ENCODE measurements at places on chromosomes 2 and 18.
A peak's percentile ranks its signal among the peaks of the same experiment; 100 is the strongest.

GRCh38 chr2:42053482-42053790 is 5.6 kb downstream of the PKDCC start:
- DNase-seq = no peak

DNA sequence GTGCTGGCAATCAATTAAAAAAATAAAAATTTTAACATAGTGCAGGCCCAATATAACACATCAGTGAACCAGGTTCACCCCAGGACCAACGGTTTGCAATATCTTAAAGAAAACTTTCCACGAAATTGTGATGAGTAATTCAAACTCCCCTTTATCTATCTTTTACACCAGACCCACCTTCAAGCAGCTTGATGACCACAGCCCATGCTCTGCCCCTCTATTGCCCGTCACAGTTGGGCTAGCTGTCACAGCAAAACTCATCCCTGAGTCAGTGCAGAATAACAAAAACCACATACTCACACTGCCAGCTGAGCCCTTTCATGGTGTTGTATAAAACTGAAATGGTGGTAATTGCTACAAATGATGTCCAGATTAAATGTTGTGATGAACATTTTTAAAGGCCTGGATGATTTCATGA is 112.5 kb upstream of the CREB1 start:
- DNase-seq = no peak

DNA sequence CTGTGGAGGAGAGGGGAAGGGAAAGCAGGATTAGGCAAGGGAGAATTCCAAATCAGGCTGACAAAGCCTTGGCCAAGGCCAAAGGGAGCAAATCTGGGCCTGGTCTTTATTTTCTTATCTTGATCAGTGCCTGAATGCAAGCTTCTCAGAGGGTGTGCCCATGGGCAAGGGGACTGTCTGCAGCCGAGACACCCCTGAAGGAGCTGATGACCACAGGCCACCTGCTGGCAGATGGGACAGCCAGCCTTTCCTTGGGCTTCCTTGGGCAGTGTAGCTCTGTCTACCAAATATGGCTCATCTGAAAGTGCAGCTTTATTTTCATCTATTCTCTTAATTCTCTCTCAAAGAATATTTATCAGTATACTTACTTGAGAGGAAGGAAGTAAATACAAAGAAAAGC is 117.0 kb downstream of the PKP4 start:
- DNase-seq = no peak

DNA sequence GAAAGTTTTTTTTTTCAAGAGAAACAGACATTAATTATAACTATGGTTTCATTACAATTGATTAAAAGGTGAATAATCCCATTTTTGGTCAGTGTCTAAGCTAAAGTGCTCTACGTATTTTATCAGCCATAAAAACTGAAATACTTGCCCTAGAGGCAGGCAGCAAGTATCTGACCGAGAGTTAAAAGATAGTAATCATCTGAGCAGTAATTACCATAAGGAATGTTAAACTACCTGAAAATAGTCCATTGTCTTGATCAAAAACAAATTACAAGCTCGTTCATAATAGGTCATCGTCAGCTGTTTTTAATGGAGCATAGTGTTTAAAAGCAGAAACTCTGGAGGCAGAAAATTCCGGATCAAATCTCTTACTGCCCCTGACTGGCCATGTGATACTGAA is 105.7 kb upstream of the ZEB2 start:
- no peak for DNase-seq

DNA sequence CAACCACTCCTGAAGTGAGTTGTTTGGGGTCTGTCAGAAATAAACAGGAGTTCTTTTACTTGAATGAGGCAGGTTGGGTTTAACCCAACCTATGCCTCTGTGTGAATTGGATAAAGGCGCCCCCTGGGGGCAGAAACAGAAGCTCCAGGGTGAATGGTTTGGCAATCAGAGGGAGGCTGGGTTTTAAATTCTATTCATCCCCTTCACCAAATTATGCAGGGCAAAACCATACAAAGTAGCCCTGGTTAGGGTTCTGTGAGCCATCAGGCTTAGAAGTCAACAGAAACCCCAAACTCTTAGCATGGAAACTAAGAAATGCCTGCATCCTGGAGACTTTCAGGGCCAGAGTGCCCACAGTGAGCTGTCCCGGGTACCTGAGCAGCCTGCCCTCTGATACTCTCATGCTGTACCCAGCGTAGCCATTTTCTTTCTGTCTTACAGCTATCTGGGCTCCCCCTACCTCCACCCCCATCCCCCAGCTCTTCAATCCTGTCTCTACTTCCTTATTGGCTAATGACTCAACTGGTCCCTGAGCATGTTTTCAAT is 241.5 kb downstream of the ICOS start:
- DNase-seq = no peak

DNA sequence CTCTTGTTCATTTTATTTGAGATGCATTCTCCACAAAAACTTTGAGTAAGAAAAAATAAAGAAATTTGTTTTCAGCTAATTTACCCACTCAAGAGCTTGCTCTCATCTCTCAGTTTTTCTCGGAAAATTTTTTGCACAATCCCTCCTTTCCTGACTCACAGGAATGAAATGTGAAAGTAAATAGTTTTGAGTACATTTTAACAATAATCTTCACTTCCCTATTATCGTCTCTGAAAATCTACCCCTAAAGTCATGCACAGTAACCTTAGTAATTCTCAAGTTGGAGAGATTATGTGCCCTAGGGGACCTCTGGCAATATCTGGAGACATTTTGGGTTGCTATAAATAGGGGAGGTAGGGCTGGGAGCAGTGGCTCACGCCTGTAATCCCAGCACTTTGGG is 2.6 kb downstream of the CYB5A start:
- no peak for DNase-seq

- no peak for DNase-seq
Observed at GRCh38 chr18:62354151-62354550, 29.0 kb downstream of the TNFRSF11A start.

GRCh38 chr2:26001743-26002351 is 19.6 kb upstream of the KIF3C start:
- peak; percentile 82 for DNase-seq

GRCh38 chr18:21489119-21489750 is 111.3 kb downstream of the ESCO1 start:
- no peak for DNase-seq

DNA sequence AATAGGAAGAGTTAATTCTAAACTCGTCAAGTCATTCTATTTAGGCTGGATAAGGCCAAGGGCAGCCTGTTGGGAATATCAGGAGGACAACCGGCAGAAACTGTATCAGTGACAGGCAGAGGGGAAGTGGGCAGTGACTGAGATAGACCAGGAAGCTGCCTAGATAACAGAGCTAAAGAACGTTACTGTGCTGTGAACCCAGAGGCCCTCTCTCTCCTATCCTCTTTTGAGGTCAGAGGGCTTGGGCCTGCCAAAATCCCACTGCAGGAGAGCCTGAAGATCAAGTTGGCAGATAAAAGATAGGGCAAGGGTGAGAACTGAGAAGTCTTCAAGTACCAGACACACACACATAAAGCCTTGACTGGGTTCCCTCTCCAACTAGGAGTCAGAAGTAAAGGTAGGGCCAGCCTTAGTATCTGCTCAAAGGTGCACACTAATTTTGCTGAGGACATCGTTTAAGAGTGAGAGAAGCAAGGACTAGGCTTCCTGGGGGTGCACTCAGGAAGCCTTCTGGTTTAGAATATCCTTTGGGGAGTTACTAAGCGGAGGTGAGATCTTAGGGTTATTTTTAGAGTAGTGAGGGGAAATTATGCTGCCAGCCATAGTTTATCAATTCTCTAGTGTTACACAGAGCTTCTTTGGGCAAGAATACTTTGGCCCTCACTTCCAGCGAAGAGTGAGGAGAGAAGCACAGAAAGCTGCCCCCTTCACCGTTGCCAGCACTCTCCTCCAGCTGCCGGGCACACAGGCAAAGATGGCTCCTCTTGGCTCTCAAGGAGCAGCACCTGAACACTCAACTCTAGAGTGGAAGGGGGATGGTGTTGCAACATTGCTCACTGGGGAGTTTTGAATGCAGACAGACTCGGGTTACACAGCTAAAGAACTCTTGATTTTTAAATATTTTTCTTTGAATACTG is 9.8 kb downstream of the CAVIN2 start:
- no peak for DNase-seq

GRCh38 chr18:41974796-41975201 is 19.8 kb downstream of the PIK3C3 start:
- DNase-seq = no peak

- DNase-seq = no peak
Observed at GRCh38 chr18:48826271-48826670, 124.5 kb downstream of the SMAD7 start.

GRCh38 chr18:48227206-48227605 is 182.0 kb downstream of the ZBTB7C start:
- no peak for DNase-seq

- DNase-seq = no peak
Observed at GRCh38 chr2:121599963-121600651, 49.2 kb downstream of the CLASP1 start.

GRCh38 chr18:58325494-58325893 is 281.5 kb downstream of the NEDD4L start:
- no peak for DNase-seq

DNA sequence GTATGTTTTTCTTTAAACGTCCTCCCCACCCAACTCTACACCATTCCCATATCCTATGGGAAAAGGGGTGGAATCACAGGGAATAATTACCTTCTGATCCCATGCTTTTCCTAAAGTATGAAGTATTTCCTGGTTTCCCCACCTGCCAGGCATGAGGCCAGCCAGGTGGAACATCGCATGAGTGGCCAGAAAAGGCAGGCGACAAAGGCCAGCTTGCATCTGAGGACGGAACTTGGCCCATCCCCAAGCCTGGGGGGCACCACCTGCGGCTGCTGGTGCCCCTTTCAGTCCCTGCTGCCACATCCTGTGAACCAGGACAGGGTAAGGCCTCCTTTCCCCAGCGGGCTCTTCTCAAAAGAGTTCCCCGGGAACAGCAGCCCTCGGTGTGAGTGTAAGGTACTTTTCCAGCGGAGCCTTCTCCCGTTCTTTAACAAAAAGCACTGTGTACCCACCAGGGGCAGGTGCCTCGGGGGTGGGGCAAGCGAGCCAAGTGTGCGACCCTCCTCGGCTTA is 1.2 kb upstream of the ERFE start:
- DNase-seq = no peak

DNA sequence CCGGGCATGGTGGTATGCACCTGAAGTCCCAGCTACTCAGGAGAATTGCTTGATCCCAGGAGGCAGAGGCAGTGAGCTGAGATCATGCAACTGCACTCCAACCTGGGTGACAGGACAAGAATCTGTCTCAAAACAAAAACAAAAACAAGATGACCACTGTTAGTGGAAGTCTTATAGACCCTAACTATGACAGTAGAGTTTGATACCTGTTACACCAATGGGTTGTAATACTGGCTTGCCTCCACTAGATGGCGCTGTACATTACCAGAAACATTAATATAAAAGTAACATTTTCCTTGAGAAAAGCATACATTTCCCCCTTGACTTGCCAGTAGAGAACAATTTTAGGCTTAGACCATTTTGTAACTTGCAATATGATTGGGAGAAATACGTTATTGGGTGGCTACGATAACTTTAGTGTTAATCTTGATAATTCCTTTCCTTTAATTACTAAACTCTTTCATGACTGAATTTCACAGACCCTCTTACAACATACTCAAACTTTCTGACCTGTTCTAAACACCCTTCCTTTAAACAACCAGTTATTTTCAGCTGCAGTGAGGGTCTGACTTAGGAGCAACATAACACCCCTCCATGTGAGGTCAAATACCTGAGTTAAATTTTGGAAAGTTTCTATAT is 19.5 kb downstream of the SLC25A52 start:
- no peak for DNase-seq

DNA sequence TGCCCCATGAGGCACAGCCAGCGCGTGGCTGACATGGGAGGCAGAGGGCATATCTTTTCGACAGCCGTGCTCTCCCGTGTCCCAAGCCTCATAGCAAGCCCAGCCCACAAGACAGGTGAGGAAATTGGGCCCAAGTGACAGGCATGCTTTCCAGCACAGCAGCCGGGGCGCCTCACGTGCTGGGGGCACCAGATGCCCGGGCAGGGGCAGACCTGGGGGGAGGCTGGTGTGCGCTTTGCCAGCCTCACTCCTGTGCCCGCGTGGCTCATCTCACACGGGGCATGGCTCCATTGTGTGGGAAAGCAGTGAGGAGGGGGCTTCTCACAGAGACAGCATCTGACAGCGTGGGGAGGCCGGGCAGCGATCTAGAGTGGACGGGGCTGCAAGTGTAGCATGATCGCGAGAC is 93.2 kb downstream of the USP40 start:
- DNase-seq = no peak

GRCh38 chr2:128228894-128229293 is 89.8 kb downstream of the HS6ST1 start:
- no peak for DNase-seq

GRCh38 chr18:34120294-34120693 is 104.4 kb downstream of the NOL4 start:
- DNase-seq = no peak

DNA sequence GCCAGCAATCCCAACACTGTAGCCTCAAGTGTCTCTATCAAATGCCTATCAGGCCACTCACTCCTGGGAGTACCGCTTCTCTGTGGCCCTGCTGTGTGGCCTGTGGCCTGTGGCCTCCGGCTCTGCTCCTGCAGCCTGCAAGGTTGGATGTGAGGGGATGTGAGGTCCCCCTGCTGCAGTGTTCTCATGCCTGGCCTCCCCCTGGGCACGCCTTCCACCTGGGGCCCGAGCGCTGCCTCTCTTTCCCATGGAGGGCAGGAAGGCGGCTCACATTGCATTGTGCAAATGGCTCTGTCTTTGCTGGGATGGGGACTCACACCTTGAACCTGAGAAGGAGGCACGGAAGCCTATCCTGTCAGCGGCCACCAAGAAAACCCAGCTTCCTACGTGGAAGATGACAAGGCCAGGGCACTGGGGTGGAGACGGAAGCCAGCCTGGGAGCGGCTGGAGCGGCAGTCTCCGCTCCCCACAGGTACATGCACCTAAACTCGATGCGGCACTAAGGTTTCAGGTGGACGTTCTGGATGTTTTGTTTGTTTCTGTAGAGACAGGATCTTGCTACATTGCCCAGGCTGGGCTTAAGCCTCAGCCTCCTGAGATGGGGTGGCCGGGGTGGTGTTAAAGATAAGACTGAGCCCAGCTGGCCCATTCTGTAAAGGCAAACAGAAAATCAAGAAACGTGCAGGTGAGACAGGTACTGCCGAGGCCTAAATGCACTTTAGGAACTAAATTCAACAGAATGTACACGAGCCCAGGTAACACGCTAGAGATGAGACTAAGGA is 140.1 kb downstream of the HDAC4 start:
- no peak for DNase-seq

DNA sequence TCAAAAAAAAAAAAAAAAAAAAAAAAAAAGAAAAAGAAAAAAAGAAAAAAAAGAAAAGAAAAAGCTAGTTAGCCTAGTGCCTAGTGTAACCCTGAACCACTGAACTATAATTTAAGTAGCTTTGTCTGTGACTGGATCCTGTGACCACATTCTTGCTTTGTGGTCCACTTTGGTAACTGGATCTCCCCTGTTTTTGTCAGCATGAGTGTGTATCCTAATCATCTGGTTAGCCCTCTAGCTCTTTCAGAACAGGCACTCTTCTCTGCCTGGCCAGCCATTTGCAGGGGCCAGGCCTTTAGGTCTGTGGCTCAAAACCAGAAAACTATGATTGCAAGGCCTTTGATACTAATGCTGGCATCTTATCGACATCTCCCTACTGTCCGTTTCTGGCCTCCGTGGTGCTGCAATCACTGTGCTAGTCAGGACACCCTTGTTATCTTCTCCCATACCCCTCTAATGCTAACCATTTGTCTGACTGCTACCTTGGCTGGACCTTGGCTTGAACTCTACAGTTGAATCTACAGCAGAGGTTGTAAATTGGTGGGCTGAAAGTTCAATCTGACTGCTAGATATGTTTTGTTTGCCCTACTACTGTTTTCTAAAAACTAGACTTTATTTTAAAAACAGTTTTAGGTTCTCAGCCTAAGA is 40.5 kb downstream of the RBKS start:
- no peak for DNase-seq

- DNase-seq = no peak
Observed at GRCh38 chr2:84493514-84493913, 22.8 kb upstream of the DNAH6 start.

Measured in cerebellar nuclear complex (tissue), 1 donor.